ENCODE measurements at places on chromosomes 1 and 21.

DNA sequence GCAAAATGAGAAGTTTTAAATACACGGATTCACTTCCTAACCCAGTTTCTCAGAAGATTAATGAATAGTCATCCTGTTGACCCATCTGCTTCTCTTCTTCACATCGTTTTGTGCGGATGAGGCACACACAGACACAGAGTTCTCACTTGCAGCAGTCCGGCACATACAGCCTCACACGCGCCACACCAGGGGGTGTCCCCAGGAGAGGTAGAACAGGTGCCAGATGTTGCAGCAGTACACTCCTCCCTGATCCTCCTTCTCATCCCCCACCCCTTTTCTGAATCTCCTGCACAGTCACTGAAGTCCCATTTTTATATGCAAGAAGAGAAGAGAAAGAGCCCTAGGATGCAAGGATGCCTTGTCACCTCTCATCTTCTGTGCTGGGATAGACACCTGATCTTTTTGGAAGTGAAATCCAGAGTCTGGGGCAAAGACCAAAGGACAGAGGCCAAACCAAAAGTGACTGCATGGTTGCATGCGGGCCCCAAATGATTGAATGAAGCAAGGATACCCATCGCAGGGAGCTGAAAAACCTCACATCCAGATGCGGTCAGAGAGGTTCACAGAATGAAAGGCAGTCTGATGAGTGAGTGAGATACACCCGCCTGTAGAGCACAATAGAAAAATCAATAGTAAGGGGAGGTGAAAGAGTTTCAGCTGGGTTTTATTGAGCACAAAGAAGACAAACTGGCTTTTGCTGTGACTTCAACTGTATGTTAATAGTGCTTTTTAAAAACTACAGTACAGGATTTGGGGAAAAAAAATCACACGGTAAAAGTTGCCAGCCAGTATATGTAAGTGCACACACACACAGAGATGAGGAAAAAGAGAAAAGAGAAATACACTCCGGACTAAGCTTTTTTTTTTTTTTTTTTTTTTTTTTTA is 28.9 kb downstream of the PBX1 start:
- DNase-seq = no peak

- no peak for DNase-seq
Measured at GRCh38 chr1:51336004-51336403, 5.6 kb upstream of the TTC39A start.

DNA sequence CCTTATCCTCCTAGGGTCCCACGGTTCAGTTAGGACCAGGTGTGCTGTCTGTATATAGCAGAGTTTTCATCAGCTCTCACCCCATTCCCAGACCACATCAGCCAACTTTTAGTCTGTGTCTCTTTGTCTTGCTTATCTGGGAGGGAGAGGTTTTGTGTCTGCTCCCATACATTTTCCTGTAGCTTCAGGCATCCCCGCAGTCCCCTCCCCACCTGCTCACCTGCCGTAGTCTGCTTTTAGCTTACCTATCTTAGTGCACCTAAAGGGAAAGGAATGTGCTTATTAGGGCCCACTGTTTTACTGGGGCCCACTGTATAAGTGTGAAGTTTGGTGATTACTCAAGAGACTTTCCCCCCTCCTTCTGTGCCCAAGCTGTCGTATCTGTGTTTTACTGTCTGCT is 225.1 kb downstream of the PLA2G4A start:
- DNase-seq = no peak

GRCh38 chr1:87348341-87349019 is 19.8 kb downstream of the LMO4 start:
- DNase-seq = no peak

DNA sequence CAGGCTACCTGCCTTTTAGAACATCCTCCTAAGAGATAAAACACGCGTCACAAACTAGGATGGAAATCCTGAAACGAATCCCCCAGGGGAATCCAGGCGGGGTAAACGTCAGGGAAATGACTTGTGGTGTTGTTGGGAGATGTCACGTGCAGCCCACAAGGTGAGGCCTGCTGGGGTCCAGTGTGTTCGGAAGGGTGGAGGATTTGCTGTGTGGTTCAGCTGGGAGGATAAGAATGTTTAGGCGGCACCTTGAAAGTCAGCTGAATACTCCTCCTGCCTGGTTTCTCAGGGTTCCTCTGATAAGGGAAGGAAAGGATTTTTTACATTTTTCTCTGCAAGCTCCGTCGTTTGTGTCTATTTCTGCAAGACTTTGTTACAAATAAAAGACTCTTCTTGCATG is 74.7 kb upstream of the EFHD2 start:
- no peak for DNase-seq

DNA sequence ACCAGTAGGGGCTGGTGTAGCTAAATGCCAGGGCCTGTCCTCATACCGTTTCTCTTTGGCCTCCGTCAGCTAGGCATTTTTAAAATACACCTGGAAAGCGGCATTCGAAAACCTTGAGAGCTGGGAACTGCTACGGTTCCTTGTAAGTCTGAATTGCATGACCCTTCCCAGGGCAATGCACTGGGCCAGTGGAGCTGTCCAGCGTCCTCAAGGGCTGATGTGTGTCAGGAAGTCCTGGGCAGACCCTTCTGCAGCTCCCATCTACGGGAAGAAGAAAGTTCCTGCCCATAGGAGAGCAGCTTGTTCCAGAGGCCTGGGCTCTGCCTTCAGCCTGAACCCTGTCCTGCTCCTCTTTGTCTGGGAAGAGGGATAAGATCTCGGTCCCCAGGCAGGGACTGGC is 34.1 kb downstream of the UBASH3A start:
- DNase-seq = peak; percentile 34

GRCh38 chr1:72530646-72531045 is 248.3 kb upstream of the NEGR1 start:
- no peak for DNase-seq

GRCh38 chr1:167454304-167454893 is 63.9 kb downstream of the CD247 start:
- no peak for DNase-seq

DNA sequence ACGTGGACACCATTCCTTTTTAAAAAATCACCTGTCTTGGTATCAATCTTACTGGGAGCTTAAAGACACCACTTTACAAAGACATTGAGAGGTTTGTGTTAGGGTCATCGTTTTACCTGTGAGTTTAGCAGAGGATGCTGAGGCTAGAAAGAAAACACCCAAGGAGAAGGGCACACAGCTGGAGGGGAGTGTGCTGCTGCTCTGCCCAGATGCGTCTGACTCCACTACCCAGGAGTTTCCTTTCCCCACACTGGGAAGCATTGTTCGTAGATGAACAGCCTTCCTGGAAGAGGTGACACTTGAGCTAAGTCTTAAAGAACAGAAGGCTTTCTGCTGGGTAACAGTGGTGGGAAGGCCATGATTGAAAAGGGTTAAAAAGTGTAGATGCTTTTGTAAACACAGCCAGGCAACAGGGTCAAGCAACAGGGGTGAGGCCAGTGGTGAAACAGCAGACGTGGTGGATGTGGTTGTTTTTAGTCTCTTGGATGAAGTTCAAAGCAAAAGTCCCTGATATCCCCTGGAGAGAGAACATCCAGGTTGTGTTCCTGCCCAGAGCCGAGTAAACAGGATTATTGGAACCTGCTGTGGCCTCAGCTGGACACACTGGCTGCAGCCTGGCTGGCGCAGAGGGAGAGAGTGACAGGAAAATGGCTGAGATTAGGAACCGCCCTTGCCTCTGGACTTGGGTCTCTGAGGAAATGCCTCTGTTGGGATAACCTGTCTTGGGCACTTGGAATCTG is 198.6 kb upstream of the JUN start:
- DNase-seq = no peak
